ENCODE measurements at places on chromosomes 11 and 22. TPM values are rescaled to one million over a fixed set of nuclear protein-coding genes. Genes with fewer than 3 reads are reported as not detected.
A peak's percentile ranks its signal among the peaks of the same experiment; 100 is the strongest.

- DNase-seq = peak; percentile 66
Observed at GRCh38 chr11:76597533-76598425, 72.8 kb downstream of the LRRC32 start.

GRCh38 chr11:129930296-129930695 lies 34.9 kb upstream of the NFRKB start:
- DNase-seq = no peak

- DNase-seq = no peak
Observed at GRCh38 chr11:3177931-3178330, 12.8 kb upstream of the OSBPL5 start.

TMEM121B gene
- total RNA-seq = 0.40 TPM

GRCh38 chr11:120601536-120601935 lies 90.0 kb downstream of the GRIK4 start:
- no peak for DNase-seq

DNA sequence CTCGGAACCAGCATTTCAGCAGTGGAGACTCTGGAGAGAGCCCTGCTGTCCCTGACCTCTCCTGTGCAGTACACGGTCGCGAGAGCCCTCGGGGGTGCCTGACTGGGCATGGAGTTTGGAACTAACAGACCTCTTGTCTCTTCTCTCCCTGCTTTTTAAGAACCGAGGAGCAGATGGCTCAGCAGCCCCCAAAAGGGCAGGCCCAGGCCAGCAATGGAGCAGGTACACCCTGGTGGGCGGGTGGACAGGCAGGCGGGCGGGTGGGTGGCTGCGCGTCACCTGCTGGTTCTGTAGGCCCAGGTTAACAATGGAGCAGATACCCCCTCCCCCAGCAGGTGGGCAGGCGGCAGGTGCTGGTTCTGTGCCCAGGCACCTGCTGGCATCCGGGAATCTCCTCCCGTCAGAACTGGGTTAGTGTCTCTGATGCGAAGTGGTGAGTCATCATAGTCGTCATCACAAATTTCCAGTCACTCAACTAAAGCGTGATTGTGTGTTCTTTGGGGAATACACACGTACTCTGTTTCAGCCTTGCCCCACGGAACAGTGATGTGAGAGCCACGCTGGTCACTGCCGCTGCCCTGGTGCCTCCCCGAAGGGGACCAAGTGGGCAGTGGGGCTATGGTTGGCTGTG lies 41.1 kb downstream of the GRAMD4 start:
- DNase-seq = no peak

- DNase-seq = no peak
Observed at GRCh38 chr22:47023871-47024270, 261.4 kb downstream of the TBC1D22A start.

MS4A4A gene
- 64.6 TPM for total RNA-seq

GRCh38 chr11:68425866-68426380 lies 34.6 kb upstream of the PPP6R3 start:
- no peak for DNase-seq

DNA sequence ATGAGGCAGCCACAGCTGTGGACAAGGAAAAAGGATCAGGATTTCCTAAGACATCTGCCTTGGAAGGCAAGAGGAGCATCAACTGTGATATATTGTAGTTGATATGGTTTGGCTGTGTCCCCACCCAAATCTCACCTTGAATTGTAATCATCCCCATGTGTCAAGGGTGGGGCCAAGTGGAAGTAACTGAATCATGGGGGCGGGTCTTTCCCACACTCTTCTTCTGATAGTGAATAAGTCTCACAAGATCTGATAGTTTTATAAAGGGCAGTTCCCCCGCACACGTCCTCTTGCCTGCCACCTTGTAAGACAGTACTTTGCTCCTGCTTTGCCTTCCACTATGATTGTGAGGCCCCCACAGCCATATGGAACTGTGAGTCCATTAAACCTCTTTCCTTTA lies 10.2 kb downstream of the RIC8A start:
- DNase-seq = no peak

TCP11L1 gene
- total RNA-seq = 39.6 TPM

ARRB1 gene
- total RNA-seq = 102 TPM

FGF4 gene
- not detected for total RNA-seq

DNA sequence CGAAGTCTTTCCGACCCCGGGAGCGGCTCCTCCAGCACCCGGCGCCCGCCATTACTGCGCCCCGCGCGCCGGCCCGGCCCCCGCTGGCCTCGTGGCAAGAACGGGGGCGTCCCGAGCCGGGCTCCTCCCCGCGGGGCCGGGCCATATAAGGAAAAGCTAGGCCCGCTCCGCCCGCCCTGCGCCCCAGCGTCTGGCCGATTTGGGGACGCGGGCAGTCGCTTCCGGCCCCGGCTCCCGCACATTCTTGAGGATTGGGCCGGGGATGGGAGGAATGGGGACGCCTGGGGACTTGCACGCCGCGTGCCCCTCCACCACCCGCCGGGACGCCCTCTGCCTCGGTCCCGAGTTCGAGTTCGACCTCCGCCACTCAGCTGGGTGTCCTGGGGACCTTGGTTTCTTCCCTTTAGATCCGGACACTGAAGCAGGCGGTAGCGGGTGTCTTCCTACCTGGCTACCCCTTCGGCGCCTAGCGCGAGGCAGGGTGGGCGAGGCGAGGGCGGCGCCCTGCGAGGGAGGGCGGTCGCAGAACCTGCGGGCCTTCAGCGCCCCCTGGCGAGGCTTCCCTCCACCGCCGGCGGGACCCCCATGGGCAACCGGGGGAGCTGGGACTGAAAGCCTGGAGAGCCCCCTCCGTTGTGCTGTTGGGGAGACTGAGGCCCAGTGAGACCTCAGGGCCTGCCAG lies 3.8 kb downstream of the SMTN start:
- DNase-seq = peak; percentile 97

GRCh38 chr11:132289590-132290256 lies 919.3 kb downstream of the NTM start:
- no peak for DNase-seq

GRCh38 chr11:27471589-27472397 lies 797 bp downstream of the LGR4 start:
- DNase-seq = no peak

SLC37A2 gene
- total RNA-seq = 10.3 TPM

GRCh38 chr11:62553839-62554361 lies 7.3 kb upstream of the AHNAK start:
- no peak for DNase-seq

FAM180B gene
- total RNA-seq = 0.66 TPM

DGCR6 gene
- total RNA-seq = 5.5 TPM

HTR3A gene
- total RNA-seq = 1.2 TPM

GRCh38 chr11:132962041-132962440 lies 570.3 kb downstream of the OPCML start:
- DNase-seq = peak; percentile 86

OR51B6 gene
- total RNA-seq = not detected

- DNase-seq = no peak
Observed at GRCh38 chr11:1259561-1259960, 36.7 kb downstream of the MUC5B start.

- no peak for DNase-seq
Observed at GRCh38 chr11:134216816-134217215, 7.0 kb downstream of the NCAPD3 start.

DNA sequence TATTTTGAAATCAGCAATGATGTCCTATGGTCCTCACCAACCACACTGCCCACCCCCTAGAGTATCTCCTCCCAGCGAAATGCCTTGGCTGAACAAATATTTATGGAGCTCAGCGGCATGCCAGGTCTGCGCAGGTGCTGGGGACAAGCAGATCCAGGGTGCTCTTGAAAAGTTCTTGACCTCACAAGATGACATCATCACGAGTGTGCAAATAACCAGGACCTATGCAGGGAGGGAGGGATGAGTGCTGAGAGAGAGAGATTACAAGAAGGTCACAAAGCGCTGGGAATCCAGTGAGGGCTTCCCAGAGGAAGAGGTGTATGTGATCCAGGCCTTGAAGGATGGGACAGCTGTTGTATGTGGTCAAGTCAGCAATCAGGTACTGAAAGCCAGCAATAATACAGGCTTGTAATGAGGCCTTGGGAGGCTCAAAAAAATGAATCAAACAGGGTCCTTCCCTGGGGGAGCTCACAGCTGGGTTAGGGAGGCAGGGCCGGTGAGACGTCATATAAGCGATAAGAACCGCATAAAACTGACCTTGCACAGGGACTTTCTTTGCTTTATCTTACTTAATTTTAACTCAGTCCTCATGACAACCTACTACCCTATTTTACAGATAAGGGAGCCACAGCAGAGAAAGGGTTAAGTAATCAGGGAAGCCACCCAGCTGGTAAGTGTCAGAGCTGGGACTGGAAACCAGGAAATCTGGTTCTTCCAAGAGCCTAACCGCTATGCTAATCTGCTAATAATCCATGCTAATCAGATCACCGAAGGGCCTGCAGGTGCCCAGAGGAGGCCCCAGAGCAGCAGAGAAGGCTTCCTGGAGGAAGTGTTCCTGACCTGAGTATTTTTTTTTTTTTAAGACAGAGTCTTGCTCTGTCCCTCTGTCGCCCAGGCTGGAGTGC lies 8.2 kb downstream of the ARRB1 start:
- no peak for DNase-seq

DNA sequence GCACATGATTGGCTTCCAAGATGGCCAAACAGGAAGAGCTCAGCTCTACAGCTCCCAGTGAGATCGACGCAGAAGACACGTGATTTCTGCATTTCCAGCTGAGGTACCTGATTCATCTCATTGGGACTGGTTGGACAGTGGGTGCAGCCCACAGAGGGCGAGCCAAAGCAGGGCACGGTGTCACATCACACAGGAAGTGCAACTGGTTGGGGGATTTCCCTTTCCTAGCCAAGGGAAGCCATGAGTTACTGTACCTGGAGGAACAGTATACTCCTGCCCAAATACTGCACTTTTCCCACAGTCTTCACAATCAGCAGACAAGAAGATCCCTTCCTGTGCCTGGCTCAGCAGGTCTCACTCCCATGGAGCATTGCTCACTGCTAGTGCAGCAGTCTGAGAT lies 131.2 kb downstream of the DLG2 start:
- DNase-seq = no peak

TIMM8B gene
- 27.8 TPM for total RNA-seq

DNA sequence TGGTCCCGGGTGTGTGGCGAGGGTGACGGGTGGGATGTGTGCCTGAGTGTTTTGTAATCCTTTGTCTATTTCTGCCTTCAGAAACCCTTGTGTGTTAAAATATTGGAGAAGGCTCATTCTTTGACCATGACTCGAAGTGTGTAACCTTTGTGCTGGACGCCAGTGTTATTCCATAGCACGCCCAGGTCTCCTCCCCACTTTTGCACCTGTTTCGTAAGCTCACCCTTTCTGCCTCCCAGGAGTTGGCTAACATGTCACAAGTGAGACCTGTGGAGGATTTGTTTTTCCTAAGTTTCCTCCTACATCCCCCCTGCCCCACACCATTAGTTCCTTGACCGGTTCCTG lies 382 bp downstream of the C11orf54 start:
- no peak for DNase-seq

LUZP2 gene
- not detected for total RNA-seq

GRCh38 chr11:108703916-108704315 lies 39.0 kb downstream of the DDX10 start:
- no peak for DNase-seq

Data from esophagus muscularis mucosa (tissue), 4 donors.